ENCODE measurements at places on chromosomes 11 and 22.

GRCh38 chr11:46293641-46294103 lies 16.2 kb downstream of the CREB3L1 start:
- peak; percentile 49 for DNase-seq

DNA sequence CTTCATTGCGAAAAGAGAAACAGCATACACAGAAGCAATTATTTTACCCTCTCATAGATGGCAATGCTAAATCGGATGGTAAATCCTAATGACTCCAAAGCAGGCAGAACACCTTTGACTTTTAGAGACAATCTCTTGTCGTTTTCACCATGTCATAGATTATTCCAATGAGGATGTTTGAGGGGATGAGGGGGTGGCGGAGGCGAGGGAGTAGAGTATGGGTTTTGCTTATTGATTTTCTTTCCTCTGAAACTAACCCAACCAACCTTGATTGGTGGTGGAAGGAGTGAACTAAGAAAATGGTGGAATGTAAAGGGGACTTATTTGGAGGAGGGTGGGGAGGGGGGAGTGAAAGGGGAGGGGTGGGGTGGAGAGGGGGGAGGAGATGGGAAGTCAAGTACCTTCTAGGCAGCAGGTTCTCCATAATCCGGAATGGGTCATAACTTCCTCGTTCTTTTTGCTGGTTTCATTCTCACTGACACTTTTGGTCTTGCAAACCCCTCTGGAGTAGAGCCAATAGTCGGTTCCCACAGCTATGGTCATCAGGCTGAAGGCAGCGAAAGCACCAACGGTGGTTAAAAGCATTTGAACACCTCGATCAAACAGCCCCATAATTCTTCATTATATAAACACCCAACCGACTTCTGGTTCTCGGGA lies 1.5 kb downstream of the CACNG2 start:
- DNase-seq, result peak; percentile 75

DNA sequence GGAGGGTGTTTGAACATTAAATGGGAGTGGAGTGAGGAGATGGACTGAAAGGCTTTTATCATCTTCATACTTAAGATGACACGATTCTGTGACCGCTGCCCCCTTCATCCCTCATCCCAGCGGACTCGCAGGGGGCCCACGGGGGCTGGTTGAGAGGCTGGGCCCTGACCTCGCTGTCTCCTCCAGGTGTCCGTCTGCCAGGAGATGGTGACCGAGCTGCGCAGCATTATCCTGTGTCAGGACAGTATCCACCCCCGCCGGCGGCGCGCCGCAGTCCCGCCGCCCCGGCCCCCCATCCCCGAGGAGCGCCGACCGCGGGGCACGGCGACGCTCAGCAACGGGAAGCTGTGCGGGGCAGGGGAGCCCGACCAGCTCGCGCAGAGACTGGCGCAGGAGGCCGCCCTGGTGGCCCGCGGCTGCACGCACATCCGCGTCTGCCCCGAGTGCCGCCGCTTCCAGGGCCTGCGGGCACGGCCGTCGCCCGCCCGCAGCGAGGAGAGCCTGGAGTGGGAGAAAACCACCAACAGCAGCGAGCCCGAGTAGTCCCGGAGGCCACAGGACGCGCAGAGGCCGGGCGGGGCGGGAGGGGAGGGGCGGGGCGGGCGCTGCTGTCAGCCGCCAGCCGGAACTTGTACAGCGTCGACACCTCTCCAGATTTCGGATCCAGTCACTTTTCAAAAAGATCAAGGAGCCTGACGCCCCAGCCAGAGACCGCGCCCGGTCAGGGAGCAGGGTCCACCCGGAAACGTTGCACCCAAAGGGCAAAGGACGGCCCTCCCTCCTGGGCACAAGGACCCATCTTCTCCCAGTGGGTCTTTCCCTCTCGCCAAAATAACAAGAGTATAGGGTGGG lies 38.0 kb upstream of the TBCEL start:
- DNase-seq, result peak; percentile 39

DNA sequence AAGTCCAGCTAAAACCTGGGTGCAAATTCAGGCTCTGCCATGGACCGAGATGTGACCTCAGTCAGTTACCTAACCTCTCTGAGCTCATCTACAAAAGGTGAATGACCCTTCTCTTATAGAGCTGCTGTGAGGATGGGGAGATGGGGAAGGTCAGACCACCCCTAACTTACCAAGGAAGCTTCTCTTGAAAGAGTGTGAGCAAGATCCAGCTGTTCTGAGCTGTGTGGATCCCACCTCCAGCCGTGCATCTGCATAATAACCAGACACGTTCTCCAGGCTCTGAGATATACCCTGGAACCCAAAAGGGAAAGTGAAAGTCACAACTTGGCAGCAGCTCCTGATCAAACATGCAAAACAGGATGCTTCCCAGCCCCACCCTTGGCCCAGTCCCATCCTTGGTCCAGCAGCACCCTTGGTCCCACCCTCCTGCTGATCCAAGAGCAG lies at the start of gene APOL3:
Gene APOL3 (minus strand): TSS at position 257 of the 444 bp plus-strand sequence. CDS start 11,700 bp downstream, outside the sequence.
- DNase-seq, result no peak

DNA sequence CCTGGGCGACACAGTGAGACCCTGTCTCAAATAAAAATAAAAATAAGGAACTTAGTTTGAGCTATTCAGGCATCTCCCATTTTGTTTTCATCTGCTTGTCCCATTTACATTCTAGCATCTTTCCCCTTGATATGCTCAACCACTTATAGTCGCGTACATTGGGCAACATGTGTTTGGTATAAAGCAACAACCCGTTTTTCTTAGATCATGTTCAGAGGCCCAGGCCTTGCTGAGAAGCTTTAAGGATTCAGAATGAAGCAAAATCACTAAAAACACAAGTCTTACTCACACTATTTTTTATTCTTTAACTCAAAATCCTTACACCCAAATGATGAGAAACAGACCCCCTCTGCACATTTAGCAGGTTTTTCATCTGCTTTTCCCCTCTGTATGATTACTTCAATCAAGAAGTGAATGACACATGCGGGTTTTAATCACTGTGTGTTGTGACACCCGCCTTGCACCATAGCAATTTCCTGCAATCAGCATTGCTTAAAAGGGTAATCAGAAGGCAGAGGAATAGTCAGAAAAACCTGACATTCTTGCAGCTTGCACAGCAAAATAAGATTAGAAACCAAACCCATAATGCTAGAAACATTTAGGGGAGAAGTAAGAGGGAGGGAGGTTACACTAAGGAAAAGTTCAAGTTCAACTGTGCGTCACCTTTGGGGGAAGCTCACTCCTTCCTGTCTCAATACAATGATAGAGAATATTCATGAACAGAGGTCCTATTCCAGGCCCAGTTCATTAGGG lies 25.9 kb downstream of the ALG9 start:
- peak; percentile 70 for DNase-seq
